ENCODE measurements at places on chromosomes 7 and 10.

DNA sequence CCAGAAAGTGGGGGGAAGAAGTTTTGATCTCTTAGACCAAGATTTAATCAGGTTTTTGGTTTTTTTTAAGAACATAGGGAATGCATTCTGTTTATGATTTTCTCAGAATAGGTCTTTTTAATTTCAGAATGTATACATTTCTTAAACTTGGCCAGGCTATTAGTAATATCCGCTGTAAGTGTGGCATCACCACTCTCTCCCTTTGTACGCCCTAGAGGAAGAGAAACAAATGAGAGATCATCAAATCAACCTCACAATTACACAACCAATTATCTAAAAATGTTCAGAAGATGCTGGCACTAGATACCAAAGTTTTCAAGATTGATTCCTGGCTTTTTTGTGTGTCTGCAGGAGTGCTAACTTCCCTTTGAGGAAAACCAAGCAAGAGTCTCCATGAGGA, 70.0 kb downstream of the KLF6 start:
- no peak for DNase-seq

DNA sequence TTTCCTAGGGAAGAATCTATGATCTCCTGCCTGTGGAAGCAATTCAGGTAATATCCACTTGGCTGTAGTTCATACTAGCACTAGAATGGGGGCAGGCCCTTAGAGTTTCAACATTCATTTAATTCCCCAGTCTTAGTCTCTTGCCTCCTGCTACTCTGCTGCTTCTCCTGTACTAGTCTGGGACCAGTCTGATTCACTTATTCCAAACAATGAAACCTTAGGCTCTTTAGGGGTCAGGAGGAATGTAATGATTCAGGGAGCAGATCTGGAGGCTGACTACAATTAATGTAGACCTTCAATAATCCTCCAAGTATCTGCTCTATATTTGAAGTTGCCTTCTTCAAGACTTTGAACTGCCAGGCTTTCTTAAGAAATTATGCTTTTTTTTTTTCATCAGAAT, 101.8 kb downstream of the GNAT3 start:
- DNase-seq: no peak

DNA sequence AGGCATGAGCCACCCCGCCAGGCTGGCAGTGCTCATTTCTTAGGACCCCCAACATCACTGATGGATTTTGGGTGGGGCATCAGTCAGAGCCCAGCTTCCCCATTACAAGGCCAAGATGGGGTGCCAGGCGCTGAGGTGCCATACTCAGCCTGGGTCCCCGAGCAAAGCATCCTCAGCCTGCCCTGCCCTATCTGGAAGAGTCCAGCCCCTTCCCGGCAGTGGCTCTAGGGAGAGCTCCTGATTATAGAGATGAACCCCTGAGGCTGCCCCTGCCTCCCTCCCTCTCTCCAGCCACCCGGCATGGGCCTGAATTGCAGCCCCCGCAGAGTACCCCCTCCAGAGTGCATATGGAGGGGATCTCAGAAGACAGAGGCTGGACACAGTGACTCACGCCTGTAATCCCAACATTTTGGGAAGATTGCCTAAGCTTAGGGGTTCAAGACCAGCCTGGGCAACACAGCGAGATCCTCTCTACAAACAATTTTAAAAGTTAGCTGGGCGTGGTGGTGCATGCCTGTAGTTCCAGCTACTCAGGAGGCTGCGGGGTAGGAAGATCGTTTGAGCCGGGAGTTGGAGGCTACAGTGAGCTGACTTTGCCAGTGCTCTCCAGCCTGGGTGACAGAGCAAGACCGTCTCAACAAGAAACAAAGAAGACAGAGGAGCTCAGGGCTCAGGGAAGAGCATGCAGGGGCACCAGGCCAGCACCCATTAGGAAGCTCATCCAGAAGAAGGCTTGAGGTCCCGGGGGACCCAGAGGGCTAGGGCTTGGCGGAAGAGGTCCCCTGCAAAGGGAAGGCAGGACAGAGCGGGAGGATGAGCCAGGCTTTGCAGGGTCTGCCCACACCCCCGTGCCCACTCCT, 13.3 kb downstream of the LAT2 start:
- no peak for DNase-seq

GRCh38 chr7:2353113-2353935, 1.3 kb upstream of the EIF3B start:
- no peak for DNase-seq

GRCh38 chr10:69802424-69803161, 887 bp downstream of the COL13A1 start:
- DNase-seq: no peak

DNA sequence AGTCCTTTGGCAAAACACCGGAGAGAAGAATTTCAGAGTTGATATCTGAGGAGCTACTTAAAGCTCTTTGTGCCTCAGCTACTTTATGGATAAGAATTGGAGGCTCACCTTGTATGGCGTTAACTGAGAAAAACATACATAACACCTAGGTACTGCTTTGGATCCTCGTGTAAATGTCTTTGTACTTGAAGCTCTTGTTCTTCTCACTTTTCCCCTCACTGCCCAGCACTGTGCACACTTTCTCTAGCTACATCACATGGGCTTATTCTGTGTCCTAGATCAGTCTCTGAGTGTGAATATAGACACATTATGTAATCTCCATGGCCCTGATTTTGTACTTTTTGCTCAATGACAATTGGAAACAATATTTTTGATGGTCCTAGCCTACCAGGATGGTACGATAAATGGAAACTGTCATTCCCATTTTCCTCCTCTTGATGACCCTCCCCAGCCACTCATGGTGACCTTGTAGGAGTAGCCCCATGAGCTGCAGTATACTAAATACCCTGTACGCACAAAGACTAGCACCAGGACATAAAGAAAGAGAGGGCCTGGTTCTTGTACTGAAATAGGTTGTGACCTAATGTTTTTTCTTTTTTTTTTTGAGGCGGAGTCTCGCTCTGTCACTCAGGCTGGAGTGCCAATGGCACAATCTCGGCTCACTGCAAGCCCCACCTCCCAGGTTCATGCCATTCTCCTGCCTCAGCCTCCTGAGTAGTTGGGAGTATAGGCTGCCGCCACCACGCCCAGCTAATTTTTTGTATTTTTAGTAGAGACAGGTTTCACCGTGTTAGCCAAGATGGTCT, 22.1 kb downstream of the STAMBPL1 start:
- DNase-seq: no peak

DNA sequence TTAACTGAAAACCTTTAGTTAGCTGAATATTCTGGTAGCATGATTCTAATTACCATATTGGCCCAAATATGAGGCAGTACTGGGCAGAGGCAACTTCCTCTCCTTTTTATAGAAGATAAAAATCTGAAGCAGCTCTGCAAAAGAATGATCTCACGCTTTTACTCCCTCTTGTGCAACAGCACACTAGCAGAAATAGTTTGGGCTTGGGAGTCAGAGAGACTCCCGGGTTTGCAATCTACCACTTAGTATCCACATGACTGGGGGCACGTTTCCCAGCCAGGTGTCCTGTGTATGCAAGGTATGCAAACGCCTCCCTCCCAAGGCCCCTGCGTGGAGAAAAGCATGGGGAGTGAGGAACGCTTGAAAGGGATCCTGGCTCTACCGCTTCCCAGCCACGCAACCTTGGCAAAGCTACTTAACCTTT, 47.2 kb upstream of the RHEB start:
- no peak for DNase-seq

DNA sequence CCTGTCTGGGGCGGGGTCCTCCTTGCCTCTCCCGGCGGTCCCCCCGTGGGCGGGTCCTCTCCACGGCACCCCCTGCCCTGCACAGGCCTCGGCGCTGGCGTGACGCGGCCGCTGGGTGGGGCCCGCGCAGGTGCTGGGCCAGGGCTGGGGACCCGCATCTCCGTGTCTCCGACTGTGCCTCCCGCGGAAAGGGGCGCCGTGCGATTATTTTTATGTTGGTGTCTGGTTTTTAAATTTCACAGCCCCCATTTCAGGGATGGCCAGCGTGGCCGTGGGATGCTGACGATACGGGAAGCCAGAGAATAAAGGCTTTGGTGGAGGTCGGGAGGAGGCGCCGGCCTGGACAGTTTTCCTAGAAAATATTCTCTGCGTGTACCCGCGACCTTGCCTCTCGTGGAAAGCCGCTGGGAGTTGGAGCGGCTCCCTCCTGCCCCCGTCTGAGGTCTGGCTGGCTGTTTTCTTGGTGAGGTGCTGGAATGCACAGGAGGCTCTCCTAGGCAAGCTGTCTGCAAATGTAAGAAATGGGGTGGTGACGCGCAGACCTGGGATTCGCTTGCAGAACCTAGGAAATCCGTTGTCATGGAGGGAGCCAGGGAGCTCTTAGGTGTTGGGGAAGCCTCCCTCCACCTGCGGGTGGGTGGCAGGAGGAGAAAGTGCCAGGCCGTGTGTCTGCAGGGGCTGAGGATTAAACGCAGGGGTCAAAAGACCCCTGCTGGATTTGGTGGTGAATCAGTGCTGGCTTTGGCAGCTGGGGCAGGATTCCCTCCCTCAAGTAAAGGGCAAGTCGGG, 28.7 kb upstream of the JAKMIP3 start:
- DNase-seq: no peak

DNA sequence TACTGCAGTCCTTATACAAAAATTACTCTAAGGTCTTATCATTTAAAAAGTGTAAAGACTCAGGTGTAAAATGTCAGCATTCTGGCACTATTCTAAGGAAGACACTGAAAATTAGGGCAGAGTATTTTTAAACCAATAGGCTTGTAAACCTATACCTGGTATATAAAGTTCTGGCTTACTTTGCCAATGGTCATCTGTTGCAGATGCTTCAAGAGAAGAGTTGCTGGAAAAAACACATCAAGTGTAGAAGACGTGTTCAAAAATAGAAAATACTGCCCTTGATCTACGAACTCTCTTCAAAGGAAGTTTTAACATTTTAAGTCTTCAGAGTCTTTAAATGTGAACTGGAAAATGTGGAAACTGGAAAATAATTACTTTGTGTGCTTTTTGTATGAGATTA, 23.9 kb downstream of the NT5C3A start:
- no peak for DNase-seq
